ENCODE measurements at places on chromosomes 2 and 18.

DNA sequence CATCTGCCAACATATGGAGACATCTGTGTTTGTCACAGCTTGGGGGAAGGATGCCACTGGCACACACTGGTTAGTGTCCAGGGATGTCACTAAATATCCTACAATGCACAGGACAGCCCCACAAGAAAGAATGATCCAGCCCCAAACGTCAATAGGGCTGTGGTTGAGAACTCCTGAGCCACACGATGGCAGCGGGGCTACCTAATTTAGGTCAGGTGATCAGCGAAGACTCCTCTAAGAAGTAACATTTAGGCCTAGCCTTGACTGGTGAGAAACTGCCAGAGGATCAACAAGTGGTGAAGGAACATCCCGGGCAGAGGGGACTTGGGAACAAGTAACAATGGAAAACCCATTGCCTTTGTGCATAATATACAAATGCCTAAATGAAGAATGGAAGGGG, 5.0 kb upstream of the TGIF1 start:
- no peak for DNase-seq

- no peak for DNase-seq
Measured at GRCh38 chr2:163528640-163529217, 207.1 kb downstream of the FIGN start.

GRCh38 chr18:68803356-68803755, 5.5 kb downstream of the CCDC102B start:
- DNase-seq: no peak

- no peak for DNase-seq
Measured at GRCh38 chr18:42941860-42942259, 173.6 kb downstream of the RIT2 start.
